ENCODE measurements at places on chromosomes 2 and 18.

DNA sequence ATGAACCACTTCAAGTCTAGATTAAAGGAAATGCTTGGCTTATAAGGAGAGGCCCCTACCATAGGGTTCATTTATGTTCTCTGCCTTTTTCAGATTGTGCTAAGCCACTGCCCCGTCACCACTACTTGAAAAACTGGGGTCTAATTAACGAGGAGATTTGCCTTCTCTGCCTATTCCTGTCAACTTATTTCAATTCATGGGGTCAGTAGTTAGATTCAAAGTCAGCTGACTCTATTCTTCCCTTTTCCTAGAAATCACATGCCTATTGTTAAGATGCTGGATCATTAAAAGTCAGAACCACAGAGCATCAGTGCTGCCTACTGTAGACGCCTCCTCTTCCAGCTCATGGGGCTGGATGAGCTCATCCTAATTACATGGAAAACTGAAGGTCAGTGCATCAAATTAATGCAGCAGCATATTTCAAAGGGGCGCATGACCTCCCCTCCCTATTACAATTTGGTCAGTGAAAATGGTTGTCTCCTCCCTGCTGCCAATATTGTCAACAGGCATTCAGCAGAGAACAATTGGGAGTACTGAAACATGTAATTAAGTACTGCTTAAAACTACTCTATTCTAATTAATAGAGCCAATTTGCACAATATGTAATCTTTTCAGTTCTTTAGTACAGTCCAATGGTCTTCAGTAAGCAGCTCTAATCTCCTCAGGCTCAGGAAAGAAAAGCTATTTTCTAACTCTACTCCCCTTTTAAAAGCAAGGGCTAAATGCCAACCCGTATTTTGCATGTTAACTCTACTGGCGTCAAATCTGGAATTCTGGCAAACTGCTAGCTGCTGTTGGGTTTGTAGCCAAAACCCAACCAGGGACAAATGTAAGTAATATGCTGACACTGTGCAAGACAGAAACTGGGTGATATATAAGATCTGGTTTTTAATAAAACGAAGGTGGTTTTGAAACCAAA is 117.4 kb upstream of the ITGB6 start:
- DNase-seq: peak; percentile 72

- DNase-seq: no peak
These were observed 427.5 kb upstream of the TRIB2 start for GRCh38 chr2:12289120-12289802.

DNA sequence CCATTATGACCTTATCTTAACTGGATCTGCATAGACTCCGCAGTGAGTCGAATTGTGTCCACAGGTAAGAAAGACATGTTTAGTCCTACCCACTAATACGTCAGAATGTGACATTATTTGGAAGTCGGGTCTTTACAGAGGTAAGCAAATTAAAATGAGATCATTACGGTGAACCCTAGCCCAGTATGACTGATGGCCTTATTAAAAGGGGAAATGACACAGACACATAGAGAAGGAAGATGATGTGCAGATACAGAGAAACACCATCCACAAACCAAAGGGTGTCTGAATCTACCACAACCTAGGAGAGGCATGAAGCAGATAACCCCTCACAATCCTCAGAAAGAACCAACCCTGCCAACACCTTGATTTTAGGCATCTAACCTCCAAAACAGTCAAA is 135.6 kb downstream of the GALNT1 start:
- DNase-seq: no peak

GRCh38 chr2:65992198-65992554 is 442.7 kb upstream of the MEIS1 start:
- no peak for DNase-seq

GRCh38 chr2:226740039-226740648 is 59.5 kb downstream of the IRS1 start:
- no peak for DNase-seq

GRCh38 chr2:15828576-15828975 is 111.8 kb upstream of the MYCN start:
- no peak for DNase-seq

GRCh38 chr2:170235860-170236679 is 58.1 kb downstream of the MYO3B start:
- DNase-seq: no peak

All from femur (tissue), 1 donor.